ENCODE measurements at places on chromosomes 6 and 20. TPM values are rescaled to one million over a fixed set of nuclear protein-coding genes. Genes with fewer than 3 reads are reported as not detected.

REM1 gene
- total RNA-seq: 0.81 TPM

SEL1L2 gene
- total RNA-seq: not detected

TBX18 gene
- total RNA-seq: 0.78 TPM

MOG gene
- not detected for total RNA-seq

SH3BGRL2 gene
- total RNA-seq: 141 TPM

CAGE1 gene
- total RNA-seq: not detected

OXT gene
- not detected for total RNA-seq

PAK1IP1 gene
- 9.4 TPM for total RNA-seq

TAGAP gene
- 2.8 TPM for total RNA-seq

SRSF12 gene
- total RNA-seq: not detected

POLH gene
- total RNA-seq: 11.3 TPM

CENPB gene
- 82.2 TPM for total RNA-seq

LY86 gene
- 2.3 TPM for total RNA-seq

EBF4 gene
- 1.9 TPM for total RNA-seq

SAPCD1 gene
- 3.2 TPM for total RNA-seq

PXDC1 gene
- total RNA-seq: 9.6 TPM

HLA-DOA gene
- total RNA-seq: 4.7 TPM

NANP gene
- total RNA-seq: 3.7 TPM

BCAS1 gene
- total RNA-seq: 152 TPM

PPP1R11 gene
- total RNA-seq: 89.5 TPM

GATA5 gene
- not detected for total RNA-seq

All from left colon (tissue), 2 donors.